ENCODE measurements at places on chromosomes 2 and 18.

DNA sequence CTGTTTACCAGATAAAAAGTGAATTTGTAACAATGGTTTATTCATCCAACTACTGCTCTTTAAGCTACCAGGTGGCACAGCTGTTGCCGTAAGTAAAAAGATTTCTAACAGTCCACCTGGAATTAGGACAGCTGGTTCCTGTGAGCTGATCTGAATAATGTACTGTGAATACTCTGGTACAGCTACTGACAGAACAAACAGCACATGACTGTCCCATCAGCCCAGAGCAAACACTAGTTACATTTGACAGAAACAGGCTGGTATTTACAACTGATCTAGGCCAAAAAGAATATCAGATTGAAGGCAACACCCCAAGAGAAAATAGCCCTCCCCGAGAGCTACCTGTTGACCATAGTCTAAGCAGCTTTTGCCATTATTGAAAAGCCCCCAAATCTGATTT, 840.4 kb downstream of the CPS1 start:
- no peak for DNase-seq

GRCh38 chr18:59918997-59919396, 19.2 kb downstream of the PMAIP1 start:
- DNase-seq: no peak

- no peak for DNase-seq
These were observed 263.2 kb upstream of the CDH7 start for GRCh38 chr18:65487569-65487968.

DNA sequence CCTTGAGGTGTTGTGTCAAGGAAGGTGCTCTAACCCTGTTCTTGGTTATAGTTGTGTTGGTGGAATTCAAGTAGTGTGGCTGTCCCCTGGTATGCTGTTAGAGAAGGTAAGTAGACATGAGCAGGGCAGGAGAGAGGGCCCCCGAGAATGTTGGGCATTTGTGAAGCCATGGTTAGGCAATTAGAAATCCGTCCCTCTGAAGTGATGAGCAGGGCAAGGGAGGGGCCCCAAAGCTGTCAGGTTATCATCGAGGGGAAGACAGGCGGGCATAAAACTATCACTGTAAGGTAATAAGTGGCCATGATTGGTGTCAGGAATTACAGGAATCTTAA, 5.2 kb downstream of the XRCC5 start:
- DNase-seq: no peak

DNA sequence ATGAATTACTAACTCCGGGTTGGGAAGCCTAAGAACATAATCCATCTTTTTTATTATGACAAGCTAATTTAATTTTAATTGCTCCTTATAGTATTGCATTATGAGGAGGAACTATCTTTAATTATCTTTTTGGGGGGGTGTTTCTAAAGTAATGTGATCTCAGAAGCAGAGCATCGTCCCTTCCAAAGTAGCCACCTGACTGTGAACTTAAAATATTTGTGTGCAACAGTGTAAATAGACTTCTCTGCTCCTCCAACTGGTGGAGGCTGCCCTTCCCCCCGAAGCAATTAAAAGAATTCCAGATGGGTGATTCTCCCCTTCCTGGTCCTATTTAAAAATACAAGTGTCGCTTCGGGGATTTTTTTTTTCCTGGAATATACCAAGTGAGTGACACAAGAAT, 55.7 kb downstream of the TCF7L1 start:
- DNase-seq: no peak

GRCh38 chr2:54638774-54639187, 84.7 kb upstream of the EML6 start:
- DNase-seq: no peak

DNA sequence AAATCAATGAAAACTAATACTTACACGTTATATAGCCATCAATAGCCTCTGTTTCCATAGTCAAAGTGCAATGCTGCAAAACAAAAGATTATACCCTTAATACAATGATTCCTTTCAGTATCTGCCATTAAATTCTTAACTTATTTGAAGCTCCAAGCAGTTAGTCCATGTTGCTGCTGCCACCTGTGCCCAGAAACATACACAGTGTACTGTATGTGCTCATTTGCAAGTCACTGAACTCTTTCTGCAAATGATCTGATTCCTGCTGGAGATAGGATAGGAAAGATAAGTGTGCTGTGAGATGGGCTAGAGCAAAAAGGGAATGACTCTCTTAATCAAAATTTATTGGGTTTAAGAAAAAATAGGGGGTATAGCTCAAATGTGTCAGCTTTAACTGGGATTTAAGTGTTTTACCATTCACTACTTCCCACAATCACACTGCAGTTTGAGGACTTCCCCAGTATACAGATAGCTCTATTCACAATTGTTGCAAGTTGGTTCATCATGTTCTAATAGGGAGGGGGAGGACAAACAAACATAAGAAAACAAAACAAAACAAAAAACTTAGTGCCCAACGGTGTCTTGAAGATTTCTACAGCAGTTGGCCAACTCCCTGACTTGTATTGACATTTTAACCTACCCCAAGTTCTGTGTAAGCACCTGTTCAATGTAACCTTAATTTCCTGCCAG, 2.7 kb downstream of the IKZF2 start:
- DNase-seq: no peak

DNA sequence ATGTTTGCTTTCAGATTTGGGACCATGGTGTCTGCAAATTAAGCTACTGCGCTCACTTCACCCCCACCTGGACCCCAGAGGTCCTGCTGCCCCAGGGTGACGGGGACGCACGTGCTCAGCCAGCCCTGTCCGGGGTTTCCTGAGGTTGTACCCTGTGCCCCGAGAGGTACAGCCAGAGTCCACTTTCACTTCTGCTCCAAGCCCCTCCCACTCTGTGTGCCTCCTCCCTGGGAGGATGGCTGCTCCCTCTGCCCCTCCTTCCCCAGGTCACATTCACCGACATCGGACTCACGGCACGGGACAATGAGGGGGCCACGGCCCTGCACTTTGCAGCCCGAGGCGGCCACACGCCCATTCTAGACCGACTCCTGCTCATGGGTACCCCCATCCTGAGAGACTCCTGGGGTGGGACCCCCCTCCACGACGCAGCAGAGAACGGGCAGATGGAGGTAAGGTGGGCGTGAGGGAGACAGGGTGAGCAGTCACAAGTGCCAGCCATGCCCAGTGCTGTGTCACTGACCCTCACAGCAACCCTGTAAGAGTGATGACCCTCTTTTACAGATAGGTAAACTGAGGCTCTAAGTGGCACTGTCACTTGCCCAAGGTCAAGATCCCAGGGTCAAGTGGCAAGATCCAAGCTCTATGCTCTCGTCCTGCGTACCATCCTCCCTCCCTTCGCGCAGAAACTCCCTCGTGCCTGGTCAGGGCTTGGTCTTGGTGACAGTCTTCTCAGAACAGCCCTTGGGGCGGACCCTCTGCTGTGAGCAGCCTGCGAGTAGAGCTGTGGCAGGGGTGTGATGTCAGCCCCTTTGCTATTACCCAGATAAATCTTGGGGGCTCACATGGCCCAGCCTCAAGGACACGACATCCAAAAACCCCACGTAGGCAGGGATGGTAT, 7.6 kb downstream of the ESPNL start:
- no peak for DNase-seq

- no peak for DNase-seq
These were observed 8.5 kb upstream of the RMDN2 start for GRCh38 chr2:37916512-37917082.

DNA sequence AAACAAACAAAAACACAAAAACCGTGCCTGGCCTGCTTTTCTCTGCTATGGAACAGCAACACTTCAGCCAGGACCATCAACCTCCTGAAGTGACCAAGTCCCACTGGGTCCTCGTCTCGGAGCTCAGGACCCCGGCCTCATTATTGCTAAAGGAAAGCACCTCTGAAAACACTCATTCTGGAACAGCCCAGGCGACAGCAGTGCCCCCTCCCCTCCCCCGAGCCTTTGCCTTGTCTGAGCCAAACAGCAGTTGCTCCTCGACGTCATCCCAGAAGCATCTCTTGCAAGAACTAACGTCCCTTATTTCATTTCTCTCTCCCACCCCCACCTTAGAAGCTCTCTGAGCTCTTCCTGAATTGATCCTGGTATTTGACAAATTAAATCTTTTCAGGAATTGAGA, 27.4 kb downstream of the APCDD1 start:
- DNase-seq: no peak

DNA sequence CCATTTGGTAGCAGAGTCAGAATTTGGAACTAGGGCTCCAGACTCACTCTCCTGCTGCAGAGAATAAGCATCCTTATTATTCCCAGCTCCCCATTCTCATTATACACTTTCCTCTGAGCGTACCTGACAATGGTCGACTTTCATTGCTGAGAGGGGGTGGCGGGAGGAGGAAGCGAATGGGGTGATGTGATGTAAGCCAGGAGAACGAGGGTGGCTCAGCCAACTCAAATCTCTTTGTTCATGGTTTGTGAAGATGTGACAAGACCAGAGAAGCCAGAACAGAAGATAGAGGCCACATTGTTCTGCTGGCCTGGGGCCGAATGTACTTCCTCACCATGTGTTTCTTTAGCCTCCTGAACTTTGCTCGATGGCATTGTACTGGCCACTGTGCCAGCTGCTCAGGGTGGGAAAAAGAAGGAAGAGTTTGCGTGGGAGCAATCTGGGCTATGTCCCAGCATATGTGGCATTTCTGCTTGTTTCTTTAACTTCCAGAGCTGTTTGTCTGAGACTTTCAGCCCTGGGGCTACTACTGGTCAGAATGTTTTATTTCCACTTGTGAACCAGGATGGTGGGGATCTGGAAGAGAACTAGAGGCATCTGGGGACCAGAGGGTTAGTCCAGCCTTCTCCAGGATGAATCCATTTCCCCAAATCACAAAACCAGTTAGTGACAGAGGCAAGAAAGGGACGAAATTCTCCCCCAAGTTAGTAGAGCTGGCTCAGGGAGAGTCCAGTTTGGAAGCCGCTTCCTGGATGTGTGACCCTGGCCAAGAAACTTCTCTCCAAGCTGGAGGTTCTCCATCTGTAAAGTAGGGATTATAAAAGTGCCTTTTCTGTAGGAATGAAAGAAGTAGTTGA, 62.6 kb downstream of the MOGAT1 start:
- DNase-seq: no peak

GRCh38 chr2:69180227-69180626, 167.2 kb downstream of the ANTXR1 start:
- DNase-seq: no peak

GRCh38 chr2:236302555-236302954, 38.3 kb upstream of the ASB18 start:
- no peak for DNase-seq

- no peak for DNase-seq
These were observed 68.8 kb downstream of the LTBP1 start for GRCh38 chr2:33015421-33016142.

DNA sequence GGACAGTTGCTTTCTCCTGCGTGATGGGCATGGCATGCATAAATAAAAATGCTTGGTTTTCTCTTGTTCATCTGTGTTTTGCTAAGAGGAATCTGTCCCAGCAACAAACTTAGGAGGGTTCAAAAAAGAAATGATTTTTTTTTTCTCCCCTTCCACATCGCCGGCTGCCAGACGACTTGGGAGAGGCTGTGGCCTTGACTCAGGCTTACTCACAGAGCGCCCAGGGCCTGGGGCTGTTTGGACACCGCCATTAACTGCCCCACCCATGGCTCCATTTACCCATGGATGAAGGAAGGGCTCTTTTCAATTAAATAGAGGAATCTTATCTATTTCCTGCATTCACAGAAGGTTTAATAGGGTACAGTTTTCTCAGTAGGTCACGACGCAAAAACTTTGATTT, 22.3 kb upstream of the SERPINB5 start:
- no peak for DNase-seq

DNA sequence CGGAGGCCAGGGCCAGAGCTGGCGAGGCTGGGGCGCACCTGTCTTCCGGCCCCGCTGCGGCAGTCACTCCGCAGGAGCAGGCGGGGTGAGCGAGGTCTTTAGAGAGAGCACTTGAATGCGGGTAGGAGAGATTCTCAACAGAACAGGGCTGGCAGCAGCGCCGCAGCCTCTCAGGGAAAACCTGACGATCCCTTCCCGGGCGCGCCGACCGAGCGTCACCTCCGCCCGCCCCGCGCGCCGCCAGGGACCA, 526 bp downstream of the PRKRA start:
- DNase-seq: no peak

DNA sequence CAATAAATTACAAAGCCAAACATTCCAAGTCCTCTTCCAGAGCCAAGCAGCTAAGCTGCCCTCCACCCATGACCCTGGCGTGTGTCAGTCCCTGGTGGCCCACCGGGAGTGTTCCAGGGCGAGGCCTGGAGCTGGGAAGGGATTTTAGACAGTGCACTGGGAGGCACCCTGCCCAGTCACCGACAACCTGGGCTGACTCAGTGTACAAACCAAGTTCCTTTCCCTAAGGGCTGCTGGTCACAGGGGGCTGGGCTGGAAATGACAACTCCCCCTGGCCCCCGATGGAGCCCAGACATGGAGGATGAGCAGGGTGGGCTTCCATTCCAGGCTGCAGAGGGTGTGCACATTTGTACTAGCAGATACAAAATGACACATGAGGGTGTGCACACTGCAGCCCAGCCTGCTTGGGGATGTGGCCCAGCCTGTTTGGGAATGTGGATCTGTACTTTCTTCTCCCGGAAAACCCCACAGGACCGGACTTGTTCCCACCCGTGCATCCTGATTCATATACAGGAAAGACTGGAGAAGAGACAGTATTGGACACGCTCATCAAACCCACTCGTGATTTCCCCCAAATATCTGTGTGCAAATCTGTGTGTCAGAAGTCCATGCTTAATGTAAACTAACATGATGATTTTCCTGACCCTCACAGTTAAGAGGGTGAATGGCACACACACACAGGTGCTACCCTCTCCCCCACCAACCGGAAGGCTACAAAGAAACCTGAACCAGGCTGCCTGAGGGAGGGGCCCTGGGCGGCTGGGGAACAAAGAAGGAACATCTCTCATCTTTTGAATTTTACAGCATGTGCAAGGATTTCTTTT, 58.9 kb downstream of the NDUFA10 start:
- DNase-seq: no peak

Data from stimulated activated CD4-positive, alpha-beta T cell treated with anti-CD3 and anti-CD28 coated beads, TNF-alpha, amount 100 ng/mL, for 48 hours (primary cell).